Fibroblast of the aortic adventitia (primary cell): ENCODE measurements at places on chromosomes 3 and 15.

GRCh38 chr3:188197388-188197847, 43.5 kb downstream of the LPP start:
- DNase-seq: no peak

DNA sequence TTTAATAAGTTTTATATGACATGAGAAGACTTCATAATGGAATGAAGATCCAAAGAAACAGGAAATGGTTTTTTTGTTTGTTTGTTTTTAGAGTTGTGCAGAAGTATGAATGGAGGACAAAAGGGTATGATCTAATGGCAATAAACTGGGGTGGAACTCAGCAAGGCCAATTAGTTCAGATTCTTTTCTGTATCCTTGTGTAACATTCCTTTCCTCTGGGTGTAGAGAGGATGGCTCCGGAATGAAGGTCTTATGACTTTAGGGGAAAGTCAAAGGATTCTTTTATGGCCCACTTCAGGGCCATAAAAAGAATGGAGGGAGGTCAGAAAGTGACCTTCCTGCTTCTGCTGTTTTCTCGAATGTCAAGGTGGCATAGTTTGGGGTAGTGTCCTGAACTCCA, 152.6 kb downstream of the DPH6 start:
- DNase-seq: no peak

GRCh38 chr3:45605534-45605933, 11.0 kb downstream of the LIMD1 start:
- no peak for DNase-seq

DNA sequence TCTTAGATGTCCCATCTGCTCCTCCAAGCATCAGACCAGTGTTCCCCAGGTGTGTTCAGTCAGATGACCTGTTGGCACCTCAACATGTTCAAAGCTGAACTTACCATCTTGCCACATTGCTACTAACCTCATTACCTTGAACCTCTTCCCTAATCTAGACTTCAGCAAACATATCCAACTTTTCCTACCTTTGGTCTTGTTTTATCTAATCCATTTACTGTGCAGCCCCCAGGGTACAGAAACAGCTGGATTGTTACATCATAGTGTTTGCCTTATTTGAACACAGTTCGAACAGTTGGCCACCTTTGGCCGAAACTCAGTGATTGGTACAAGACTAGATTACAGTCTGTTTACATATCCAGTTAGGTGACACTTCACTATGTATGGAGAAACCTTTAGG, 36.1 kb upstream of the MCF2L2 start:
- no peak for DNase-seq

DNA sequence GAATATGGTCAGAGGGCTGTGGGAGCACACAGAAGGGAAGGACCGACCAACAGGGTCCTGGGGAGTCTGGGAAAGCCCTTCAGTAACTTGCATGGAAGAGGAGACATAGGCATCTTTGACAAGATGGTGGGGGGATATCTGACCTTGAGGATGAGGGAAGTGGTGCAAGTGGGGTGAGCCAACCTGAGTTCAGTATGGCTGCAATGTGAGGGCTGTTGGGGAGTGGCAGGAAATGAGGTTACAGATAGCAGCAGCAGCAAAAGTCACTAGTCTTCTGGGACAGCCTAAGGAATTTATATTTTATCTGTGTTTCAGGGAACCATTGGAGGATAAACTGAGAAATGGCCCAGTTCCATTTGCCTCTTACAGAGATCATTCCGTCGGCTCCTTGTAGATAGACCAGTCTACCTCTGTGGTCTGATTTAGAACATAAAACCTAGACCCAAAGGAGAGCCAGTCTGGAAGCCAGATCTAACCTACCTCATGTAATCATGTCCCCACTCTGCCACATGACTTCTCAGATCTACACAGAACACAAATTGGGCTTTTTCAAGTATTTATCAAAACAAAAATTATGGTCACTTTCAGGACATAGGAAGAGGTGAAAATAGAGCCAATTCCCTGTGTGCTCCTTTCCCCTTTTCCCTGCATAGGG, 75.6 kb downstream of the ST6GAL1 start:
- no peak for DNase-seq

DNA sequence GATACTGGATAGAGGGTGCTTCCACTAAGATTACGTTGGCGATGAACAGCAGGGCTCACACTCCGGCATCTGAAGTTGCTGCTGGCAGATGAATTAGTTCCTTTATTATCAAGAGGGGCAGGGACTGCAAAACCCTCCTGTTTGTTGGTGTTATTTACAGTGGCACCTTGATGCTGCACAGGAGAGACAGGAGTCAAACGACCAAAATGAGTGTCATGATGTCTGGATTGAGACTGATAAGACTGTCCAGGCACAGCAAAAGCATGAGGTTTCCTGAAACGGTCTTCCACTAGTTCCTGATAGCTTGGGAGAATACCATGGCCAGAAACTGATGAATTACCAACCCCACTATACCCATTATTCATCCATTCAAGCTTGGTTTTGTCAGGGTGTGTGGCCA, 100.8 kb upstream of the NEDD4 start:
- no peak for DNase-seq

- peak; percentile 66 for DNase-seq
Observed at GRCh38 chr15:84725001-84725491, 9.1 kb upstream of the SEC11A start.

- no peak for DNase-seq
Observed at GRCh38 chr3:138205527-138205926, 18.4 kb downstream of the ARMC8 start.

DNA sequence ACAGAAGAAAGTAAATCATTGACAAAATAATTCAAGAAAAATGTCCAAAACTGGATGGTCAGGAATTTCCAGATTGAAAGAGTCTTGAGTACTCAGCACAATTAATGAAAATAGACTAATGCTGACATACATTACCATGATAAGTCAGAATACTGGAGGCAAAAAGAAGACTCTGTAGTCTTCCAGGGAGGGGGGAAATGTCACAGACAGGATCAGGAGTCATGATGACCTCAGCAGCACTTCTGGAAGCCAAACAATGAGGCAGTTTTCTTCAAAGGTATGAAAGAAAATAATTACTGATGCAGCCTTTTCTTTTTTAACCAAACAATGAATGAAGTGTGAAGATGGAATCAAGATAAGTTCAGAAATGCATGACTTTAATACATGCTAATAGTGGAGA, 30.1 kb upstream of the SLC22A13 start:
- DNase-seq: no peak

DNA sequence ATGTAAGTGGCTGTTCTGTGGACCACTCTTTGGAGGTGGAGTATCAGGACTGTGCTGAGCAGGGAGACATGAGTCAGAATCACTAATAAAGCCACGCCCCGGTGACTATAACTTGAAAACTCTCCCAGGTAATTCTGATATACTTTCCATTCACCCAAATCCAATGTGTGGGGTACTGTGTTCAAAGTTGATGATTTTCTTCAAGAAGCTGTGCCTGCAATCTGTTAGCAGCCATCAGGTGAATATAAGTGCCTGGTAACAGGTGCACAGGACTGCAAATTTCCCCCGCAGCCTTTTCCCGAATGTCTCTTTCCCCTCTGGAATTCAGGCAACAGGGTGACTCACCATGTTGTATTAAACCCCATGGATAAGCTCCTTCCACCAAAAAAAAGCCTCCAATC, 17.0 kb downstream of the MAGI1 start:
- peak; percentile 28 for DNase-seq

- no peak for DNase-seq
Observed at GRCh38 chr15:70342141-70342540, 244.4 kb upstream of the TLE3 start.

DNA sequence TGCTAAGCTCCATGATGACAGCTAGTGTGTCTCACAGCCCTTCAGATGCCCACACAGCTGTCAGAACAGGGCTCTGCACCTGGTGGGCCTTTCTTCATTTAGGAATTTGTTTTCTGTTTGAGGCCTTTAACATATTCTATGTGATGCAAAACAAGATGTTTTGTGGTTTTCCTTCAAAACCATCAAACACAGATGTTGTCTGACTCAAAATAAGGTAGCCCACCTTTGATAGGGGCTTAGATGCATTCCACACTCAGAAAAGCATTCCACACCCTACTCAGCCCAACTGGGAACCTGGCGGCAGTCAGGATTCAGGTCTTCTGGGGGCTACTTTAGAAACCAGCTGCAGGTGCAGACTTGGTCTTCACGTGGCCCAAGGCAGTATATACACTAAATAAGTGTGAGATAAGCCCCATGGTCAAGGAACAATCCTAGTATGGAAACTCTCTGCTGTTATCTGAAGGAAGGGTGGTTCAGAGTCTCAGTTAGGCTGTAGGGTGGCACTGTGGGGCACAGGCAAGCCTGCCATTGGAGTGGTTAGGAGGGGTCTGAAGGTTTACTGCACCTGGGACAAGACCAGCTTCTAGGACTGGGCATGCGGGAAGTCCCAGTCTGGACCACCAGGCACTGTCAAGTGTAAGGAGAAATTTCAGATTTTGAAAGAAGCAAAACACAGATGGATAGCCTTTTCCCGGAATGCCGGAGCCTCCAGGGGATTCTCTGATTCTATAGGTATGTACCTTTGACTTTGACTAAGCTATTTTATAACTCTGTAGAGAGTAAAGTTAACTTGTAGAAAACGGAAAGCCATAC, 20.1 kb downstream of the LRRC2 start:
- DNase-seq: no peak

DNA sequence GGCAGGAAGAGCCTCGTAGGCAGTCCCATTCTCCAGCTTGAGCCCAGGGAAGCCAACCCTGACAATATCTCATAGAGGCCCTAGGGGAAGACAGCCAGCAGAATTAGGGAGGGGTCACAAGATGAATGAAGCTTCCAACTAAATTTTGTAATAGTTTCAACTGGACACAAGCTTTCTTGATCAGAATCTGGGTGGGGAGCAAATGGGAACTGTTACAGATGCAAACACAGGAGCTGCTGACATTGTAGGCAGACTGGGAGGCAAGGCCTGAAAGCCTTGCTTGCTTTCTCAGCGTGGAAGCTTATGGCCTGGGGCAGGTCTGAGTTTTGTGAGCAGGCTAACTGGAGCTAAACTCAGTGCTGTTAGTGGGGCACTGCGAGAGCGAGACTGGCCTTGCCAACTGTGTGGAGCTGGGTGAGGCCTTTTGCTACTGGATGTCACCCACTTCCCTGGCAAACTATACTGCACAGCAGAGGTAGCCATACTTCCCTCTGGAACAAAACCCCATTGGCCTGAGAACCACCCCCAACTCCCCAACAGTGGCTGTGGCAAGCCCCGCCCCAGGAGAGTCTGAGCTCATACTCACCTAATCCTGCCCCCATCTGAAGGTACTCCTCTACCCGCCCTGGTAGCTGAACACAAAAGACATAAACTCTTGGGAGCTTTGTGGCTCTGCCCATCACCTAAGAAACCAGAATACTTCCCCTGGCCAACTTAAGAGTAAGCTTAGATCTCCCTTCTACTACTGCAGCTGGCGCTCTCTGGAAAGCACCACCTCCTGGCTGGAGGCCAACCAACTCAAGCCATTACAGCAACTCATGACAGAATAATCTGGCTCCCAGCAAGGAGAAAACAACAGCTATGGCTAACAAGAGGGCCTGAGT, 42.9 kb downstream of the CFAP20DC start:
- peak; percentile 76 for DNase-seq

DNA sequence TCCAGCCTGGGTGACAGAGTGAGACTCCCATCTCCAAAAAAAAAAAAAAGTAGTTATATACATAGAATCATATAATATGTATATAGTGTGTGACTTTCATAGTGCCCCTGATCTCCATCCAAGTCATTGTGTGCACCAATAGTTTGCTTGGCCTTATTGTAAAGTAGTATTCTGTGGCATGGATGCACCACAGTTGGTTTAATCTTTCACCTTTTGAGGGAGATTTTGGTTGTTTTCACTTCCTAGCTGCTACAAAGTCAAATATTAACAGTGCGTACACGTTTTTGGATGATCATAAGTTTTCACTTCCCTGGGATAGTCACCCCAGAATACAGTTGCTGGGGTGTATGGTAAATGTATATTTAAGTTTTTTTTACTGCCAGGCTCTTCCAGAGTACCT, 162.8 kb downstream of the PTPRG start:
- no peak for DNase-seq

- no peak for DNase-seq
Observed at GRCh38 chr3:71497971-71498444, 85.5 kb downstream of the FOXP1 start.

- no peak for DNase-seq
Observed at GRCh38 chr3:30236011-30236410, 370.4 kb upstream of the TGFBR2 start.

- no peak for DNase-seq
Observed at GRCh38 chr15:64337761-64338160, 18.2 kb downstream of the CSNK1G1 start.

DNA sequence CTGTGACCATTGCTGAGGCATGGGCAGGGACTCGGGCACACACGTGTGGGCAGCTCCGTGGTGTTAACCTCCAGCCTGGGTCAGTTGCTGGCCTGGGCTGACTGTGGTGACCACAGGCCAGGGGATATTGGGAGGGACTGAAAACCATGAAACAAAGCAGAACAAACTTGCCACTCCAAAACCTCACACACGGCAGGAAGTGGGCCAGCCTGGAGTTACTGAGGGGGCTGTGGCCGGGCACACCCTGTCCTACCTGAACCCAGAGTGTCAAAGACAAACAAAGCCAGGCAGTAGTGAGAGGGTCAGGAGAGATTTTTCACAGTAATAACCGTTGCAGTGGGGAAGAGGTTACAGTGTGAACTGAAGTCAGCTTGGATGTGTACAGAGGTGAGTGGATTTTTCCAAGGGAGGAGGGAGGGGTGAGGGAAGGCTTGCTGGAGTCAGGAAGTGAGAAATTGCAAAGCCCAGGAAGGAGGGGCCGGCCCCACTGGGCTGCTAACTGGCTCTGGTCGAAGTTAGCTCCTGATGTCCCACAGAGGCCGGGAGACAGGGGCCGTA, 40.0 kb upstream of the ATP10A start:
- DNase-seq: peak; percentile 64

- no peak for DNase-seq
Observed at GRCh38 chr3:141493184-141493583, 6.4 kb downstream of the RASA2 start.
